ENCODE measurements at places on chromosomes 3 and 15.

DNA sequence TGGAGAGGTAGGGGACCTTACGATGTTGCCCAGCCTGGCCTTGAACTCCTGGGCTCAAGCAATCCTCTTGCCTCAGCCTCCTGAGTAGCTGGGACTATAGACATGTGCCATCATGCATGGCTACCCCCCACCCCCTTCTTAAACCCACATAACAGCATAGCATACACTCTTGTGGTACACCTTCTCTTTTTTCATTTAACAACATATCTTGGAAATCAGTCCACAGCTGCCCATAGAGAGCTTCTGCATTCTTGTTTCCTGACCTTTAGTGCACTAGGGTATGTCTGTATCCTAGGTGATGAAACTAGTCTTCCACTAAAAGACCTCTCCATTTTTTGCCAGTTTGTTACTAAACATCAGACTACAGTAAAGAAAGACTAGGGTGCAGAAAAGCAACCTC is 33.0 kb downstream of the SLC28A1 start:
- H3K36me3 ChIP-seq, result peaks cover 4% of the 10 kb centered on the region
- H3K27me3 ChIP-seq, result peaks cover 7% of the 10 kb centered on the region
- no peak overlapping the region for H3K27ac ChIP-seq
- DNase-seq, result no peak
- H3K4me1 ChIP-seq, result peaks cover 4% of the 10 kb centered on the region

DNA sequence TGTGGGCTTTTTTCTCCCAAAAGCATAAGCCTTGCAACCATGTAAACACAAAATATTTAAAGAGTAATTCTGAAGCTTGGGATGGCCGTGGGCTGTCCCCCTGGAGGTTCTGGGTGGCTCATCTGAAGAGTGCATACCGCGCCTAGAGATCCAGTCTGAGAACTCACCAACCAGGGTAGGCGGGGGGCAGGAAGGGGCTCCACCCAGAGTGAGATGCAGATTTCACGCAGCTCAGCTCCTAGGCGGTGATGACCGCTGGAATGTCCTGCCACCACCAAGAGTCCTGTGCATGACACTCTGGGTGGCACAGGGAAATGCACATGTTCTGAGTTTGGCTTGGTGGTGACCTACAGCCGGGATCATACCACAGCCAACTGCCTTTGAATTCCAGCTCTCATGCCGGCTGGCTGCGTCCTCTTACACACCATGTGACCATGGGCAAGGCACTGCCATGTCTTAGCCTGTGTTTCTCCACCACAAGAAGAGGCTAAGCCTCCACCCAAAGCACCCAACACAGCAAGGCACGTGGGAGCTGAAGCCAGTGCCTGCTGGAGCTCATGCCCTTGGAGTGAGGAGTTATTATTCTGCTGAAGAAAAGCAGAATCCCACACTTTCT is 125.1 kb upstream of the IQSEC1 start:
- no peak for DNase-seq
- no peak overlapping the region for H3K4me3 ChIP-seq
- no peaks in the 10 kb centered on the region for H3K36me3 ChIP-seq
- H3K27ac ChIP-seq, result no peak overlapping the region
- peaks cover 11% of the 10 kb centered on the region for H3K27me3 ChIP-seq
- H3K4me1 ChIP-seq, result peaks cover 22% of the 10 kb centered on the region

GRCh38 chr15:92197746-92198145 is 195.9 kb upstream of the ST8SIA2 start:
- H3K36me3 ChIP-seq, result no peaks in the 10 kb centered on the region
- H3K27ac ChIP-seq, result no peak overlapping the region
- H3K4me1 ChIP-seq, result no peaks in the 10 kb centered on the region
- DNase-seq, result no peak
- H3K27me3 ChIP-seq, result peaks cover 3% of the 10 kb centered on the region
- no peak overlapping the region for H3K4me3 ChIP-seq

DNA sequence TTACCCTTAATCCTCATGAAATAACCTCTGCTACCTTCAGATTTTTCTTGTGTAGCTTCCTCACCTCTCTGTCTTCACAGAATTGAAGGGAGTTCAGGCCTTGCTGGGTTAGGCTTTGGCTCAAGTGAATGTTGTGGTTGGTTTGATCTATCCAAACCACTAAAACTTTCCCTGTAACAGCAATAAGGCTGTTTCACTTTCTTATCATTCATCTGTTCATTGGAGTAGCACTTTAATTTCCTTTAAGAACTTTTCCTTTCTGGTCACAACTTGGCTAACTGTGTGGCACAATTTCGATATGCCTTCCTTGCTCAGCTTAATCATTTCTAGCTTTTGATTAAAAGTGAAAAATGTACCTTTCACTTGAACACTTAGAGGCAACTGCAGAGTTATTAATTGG is 129.8 kb downstream of the NR1I2 start:
- no peak for DNase-seq
- peaks cover 5% of the 10 kb centered on the region for H3K4me1 ChIP-seq
- no peaks in the 10 kb centered on the region for H3K27me3 ChIP-seq
- H3K36me3 ChIP-seq, result peaks cover 31% of the 10 kb centered on the region
- H3K27ac ChIP-seq, result no peak overlapping the region

DNA sequence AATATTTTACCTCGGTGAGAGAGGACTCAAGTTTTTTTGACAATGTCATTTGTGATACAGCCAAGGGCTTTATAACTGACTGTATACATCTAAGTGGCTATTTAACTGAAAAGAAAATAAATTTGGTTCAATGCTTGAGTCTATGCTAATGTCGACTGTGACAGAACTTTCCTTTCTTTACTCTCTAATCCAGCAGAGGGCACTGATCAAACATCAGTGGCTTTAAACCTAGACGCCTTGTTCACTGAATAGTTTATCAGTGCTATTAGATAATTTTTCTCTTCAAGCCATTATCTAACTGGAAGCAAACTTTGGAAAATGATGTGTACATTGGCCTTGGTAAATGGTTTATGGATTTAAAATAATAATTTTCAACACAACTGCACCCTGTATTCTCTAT is 285.1 kb downstream of the CHL1 start:
- peaks cover 3% of the 10 kb centered on the region for H3K27me3 ChIP-seq
- H3K36me3 ChIP-seq, result no peaks in the 10 kb centered on the region
- H3K4me3 ChIP-seq, result no peak overlapping the region
- H3K4me1 ChIP-seq, result no peaks in the 10 kb centered on the region
- H3K27ac ChIP-seq, result no peak overlapping the region

- H3K4me1 ChIP-seq, result no peaks in the 10 kb centered on the region
- no peaks in the 10 kb centered on the region for H3K27me3 ChIP-seq
- no peaks in the 10 kb centered on the region for H3K36me3 ChIP-seq
- H3K27ac ChIP-seq, result no peak overlapping the region
These were observed 622.1 kb upstream of the UBE2E2 start for GRCh38 chr3:22581007-22581406.

DNA sequence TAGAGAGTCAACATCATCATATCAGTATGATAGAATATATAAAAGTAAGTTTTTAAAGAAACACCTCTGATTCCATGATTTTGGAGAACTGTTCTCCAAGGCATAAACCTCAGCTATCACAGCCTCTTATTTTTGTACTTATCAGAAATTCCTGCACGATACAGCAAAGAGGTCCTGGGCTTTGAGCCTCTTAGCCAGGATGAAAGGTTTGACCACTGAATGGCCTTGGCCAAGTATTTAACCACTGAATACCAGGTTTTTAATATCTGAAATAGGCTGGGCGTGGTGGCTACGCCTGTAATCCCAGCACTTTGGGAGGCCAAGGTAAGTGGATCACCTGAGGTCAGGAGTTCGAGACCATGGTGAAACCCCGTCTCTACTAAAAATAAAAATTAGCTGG is 1.9 kb upstream of the FAM174B start:
- H3K27me3 ChIP-seq, result peaks cover 18% of the 10 kb centered on the region
- no peak for DNase-seq
- no peaks in the 10 kb centered on the region for H3K36me3 ChIP-seq

DNA sequence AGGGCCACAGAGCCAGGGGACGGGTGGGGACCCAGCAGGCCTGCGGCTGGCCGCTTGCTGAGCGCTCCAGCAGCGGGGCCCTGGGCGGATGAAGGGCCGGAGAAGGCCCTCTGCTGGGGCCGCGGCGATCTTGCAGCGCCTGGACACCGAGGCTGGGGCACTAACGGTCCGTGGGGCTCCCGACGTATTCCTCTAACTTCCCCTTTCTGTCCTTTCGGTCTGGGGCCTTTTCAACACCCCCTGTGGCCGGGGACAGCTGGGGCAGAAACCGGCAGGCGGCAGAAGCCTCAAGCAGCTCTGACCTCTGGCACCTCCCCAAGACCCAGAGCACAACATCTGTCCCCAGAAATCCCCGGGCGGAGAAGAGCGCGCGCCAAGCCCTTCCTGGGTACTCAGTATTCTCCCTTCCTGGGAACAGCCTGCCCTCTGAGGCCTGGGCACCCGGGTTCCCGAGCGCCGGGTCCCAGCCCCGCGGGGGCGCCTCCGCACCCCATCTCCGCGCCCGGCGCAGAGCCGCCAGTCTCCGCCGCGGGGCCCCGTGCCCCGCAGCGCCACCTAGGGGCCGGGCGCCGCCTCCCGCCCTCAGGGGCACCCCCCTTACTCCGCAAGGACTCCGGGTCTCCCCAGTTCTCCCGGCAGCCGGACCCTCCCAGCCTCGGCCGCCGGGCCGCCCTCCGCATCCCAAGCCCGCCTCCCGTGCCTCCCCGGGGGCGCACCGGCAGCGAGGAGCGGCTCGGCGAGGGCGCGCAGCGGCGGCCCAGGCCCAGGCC is 582 bp upstream of the SLCO3A1 start:
- H3K4me3 ChIP-seq, result peak overlapping the region; percentile 67
- DNase-seq, result peak; percentile 11
- peaks cover 28% of the 10 kb centered on the region for H3K27me3 ChIP-seq

GRCh38 chr3:143241481-143241951 is 121.9 kb downstream of the CHST2 start:
- no peak overlapping the region for H3K27ac ChIP-seq
- no peaks in the 10 kb centered on the region for H3K36me3 ChIP-seq
- no peak overlapping the region for H3K4me3 ChIP-seq
- no peak for DNase-seq
- H3K4me1 ChIP-seq, result peaks cover 3% of the 10 kb centered on the region

Data from memory B cell (primary cell).